ENCODE measurements at places on chromosomes 2 and 18.

- DNase-seq: no peak
Observed at GRCh38 chr2:30226144-30227032, 4.9 kb upstream of the LBH start.

DNA sequence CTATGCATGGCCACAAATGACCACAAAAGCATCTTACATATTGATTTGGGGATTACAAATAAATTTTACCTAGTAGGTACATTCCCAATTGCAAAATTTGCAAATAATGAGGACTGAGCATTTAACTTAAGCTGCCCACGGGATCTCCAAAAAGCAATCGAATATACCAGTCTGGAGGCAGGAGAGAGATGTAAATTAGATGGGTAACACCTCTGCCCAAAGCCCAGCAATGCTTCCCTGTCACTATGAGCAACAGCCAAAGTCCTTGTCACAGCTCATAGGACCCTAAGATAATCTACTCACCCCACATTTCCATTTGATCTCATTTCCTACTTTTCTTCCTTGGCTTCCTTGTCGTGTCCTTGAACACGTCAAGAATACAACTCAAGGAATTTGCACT lies 172.2 kb downstream of the SUCLG1 start:
- DNase-seq: no peak

DNA sequence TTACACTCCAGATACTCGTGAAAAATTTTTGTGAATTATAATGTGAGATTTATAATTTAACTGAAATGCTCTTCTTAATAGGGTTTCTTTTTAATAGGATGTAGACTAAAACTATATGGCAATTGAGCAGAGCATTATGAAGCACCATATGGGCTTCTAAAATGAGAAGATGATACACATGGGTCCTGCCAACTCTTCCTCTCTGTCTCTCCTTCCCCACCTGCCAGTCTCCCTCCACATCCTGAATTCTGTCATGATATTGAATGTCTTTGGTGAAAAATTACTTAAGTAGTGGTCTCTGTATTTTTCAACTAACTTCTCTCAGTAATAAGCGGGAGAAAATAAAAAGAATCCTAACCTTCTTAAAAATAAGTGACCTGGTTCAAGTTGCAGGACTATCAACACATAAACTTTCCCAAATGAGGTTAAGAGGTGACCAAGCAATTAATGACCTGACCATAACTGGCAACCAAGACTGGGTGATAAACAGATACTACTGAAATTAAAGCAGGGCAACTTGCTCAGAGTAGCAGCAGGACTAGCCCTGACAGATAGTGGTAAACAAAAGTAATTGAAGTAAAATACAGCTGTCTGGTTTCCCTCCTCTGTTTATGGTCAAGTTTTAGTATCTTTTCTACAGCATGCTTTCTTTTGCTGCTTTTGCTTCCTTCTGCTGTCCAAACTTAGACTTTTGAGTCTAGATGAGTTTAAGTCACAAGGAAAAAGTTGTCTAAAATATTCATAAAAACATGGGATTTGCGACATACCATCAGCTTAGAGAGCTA lies 117.1 kb upstream of the PDE1A start:
- DNase-seq: no peak

DNA sequence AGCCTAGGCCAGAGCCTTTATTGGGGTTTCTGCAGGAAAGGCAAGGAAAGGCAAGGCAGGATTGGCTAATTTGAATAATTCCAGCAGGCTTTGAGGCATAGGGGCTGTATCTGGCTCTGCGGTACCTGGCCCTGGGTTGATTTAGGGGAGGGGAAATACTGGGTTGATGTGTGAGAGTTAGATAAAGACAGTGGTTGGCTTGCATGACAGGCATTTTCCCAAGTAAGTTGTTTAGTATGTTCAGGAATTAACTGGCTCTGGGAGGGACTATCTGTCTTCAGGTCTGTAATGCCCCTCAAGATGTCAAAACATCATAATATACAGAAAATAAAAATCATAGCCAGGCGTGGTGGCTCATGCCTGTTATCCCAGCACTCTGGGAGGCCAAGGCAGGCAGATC lies 98.7 kb downstream of the UBR3 start:
- DNase-seq: no peak

DNA sequence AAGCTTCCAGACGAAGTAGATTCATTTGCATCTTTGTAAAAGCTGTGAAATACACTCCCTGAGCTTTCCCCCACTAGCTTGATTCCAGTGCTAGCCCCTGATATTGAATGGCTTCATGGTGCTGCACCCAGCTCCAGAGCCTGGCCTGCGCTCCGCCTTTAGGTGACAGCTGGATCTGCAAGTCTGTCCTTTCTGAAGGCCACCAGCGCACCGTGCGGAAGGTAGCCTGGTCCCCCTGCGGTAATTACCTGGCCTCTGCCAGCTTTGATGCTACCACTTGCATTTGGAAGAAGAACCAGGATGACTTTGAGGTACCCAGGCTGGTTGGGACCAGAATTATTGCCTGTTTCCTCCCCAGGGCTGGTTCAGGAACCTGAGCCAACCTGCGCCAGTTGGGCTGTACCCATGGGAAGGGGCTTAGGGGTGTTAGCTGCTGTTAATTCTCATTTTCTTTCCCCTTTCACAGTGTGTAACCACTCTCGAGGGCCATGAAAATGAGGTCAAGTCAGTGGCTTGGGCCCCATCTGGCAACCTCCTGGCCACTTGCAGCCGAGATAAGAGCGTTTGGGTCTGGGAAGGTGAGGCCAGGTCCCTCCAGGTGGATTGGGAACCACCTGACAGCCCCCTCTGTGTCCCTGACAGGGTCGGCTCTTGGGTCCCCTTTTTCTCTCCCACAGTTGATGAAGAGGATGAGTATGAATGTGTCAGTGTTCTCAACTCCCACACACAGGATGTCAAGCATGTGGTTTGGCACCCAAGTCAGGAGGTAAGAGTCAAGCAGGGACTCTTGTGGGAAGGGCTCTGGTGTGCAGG lies 1.3 kb downstream of the CIAO1 start:
- DNase-seq: no peak

DNA sequence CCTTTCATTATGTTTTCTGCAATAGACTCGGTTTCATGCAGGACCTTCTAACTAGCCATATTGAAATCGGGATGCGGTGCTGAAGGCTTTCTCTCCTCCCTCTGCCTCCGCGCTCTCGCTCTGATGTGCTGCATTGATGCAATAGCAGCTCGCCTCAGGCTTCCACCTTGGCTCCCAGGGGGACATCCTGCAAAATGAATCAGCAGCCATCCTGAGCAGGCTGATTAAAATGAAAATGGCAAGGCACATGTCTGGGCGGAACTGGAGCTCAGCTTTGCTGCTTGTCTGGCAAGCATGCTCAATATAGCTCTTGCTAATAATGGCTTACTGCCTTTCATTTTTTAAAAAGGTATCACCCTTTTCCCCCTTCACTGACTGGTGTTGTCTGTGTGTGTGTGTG lies 806 bp upstream of the MYT1L start:
- no peak for DNase-seq

GRCh38 chr18:34875150-34875549 lies 165.1 kb downstream of the DTNA start:
- no peak for DNase-seq

DNA sequence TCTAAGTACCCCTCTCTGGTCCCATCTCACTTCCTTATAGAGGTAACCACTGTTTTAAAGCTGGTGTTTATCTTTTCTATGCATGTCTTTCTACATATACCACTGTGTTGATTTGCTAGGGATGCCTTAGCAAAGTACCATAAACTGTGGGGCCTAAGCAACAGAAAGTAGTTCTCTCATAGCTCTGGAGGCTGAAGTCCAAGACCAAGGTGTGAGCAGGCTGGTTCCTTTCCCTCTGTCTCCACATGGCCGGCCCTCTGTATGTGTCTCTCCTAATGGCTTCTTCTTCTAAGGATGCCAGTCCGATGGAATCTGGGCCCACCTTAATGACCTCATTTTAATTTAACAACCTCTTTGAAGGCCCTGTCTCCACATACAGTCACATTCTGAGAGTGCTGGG lies 40.8 kb upstream of the ROCK2 start:
- DNase-seq: no peak

GRCh38 chr2:59677158-59677557 lies 876.3 kb downstream of the BCL11A start:
- DNase-seq: no peak

DNA sequence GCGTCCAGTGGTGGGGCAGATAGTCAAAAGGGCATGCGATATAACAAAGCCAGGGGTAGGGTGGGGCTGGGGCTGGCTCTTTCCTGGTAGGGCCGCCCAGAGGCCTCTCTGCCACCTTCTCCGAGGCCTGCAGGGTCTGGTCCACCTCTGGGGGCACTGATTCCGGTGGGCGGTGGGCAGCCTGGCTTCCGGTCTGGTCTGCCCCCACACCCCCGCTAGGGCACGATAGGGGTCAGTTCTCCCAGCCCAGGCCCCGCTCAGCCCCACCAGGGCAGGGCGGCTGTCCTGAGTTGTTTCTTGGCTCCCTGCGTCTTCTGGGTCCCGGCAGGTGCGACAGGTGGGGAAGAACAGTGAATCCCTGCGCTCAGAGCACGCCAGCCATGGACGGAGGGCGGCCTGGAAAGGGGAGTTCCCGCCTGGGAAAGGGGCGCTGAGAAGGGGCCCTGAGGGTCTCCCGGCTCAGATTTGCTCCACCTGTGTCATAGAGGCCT lies 707 bp upstream of the ERFE start:
- no peak for DNase-seq

- no peak for DNase-seq
Observed at GRCh38 chr2:138910427-138910826, 130.2 kb upstream of the NXPH2 start.

GRCh38 chr18:46196627-46197243 lies 92.5 kb downstream of the HAUS1 start:
- DNase-seq: no peak

GRCh38 chr2:28129955-28130695 lies 239.6 kb downstream of the BABAM2 start:
- no peak for DNase-seq

GRCh38 chr2:181485638-181485946 lies 28.4 kb downstream of the ITGA4 start:
- no peak for DNase-seq

DNA sequence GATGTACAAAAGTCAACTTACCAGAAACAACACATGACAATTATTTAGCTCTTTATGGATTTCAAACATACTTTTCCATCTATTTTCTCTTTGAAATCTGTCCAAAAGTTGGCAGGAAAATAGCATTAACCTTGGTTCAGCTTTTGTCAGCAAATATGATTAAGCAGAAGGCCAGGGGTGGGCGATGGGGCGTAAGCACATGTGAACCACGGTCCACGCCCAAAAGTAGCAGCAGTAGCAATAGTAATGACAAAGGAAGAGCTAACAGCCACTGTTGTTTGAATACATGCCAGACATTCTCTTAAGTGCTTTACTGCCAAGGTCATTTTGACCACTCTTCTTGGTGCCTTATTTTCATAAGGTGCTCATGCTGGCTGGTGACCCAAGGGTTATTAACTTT lies 73.5 kb downstream of the ANTXR1 start:
- no peak for DNase-seq

GRCh38 chr18:44733069-44733753 lies 52.5 kb downstream of the SETBP1 start:
- DNase-seq: peak; percentile 82
